HCT116 (cell line): ENCODE measurements at places on chromosomes 3 and 15. TPM values are rescaled to one million over a fixed set of nuclear protein-coding genes. Genes with fewer than 3 reads are reported as not detected.

The CMSS1 gene
- total RNA-seq, result 64.1 TPM

The C3orf20 gene
- 0.20 TPM for total RNA-seq

The FANCD2OS gene
- not detected for total RNA-seq

The AQP9 gene
- 0.12 TPM for total RNA-seq

The CAND2 gene
- not detected for total RNA-seq

The PEX11A gene
- 7.1 TPM for total RNA-seq

The SUSD5 gene
- total RNA-seq, result not detected

The ADGRG7 gene
- total RNA-seq, result not detected

The STRC gene
- 0.91 TPM for total RNA-seq

GRCh38 chr3:47404955-47405790 is 24.4 kb downstream of the PTPN23 start:
- no peak for DNase-seq

- DNase-seq, result no peak
Measured at GRCh38 chr3:31890742-31891469, 90.2 kb downstream of the OSBPL10 start.

DNA sequence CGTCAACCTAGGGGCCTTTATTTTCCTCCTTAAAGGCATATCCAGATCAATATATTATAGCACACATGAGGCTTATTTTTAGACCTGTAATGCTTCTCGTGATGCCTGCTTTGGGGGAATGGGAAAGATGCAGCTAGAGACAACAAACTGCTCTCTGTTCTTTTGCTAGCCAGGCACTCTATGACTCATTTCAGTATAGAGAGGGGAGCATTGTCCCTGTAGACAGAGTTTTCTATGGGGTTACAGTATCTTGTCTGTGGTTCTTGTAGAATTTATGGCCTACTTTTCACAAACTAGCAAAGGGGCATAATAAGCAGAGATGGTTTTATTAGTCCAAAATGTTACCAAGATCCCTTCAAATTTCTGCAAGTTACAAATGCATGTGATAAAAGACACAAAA is 305.6 kb downstream of the LSAMP start:
- no peak for DNase-seq

DNA sequence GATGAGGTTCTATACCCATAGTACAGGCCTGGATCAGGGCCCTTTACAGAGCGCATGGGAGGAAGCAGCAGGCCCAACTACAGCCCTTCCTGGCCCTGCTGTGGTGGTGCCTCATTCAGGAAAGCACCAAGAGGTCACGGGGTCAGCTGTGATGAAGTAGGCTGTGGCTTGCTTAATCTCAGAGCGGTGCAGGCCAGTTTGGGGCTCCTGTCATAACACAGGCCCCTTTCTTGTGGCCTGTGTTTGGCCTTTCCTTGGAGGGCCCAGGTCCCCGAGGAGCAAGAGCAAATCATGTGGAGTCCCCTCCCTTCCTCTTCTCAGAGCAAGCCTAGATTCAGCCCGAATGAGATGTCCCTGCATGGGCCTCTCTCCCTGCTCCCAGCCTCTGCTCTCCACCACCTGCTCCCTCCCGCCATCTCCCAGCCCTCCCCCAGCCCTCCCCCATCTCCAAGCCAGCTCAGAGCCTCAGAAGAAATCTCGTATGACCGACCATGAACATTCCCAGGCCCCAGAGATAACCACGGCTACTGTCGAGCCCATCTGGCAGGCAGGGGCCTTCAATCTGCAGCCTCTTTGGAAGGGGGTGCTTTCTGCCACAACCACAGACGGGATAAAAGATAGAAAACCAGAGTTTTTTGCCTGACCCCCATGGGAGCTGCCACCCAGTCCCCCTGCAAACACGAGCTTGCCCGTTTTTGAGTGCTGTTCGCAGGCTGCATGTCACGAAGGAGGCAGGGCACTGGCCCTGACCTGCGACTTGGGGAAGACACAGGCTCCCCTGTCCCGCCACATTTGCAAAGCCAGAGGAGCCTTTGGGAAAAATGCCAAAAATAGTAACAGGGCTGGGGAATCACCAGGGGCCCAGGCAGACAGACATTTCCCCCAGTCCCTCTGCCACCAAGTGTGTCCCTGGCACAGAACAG is 32.3 kb upstream of the DUSP7 start:
- DNase-seq, result no peak

- DNase-seq, result no peak
Measured at GRCh38 chr15:89087161-89087829, 961 bp upstream of the ABHD2 start.

- DNase-seq, result no peak
Measured at GRCh38 chr15:60184579-60184978, 180.5 kb downstream of the FOXB1 start.

- no peak for DNase-seq
Measured at GRCh38 chr15:85493260-85493659, 112.9 kb downstream of the AKAP13 start.

- no peak for DNase-seq
Measured at GRCh38 chr3:50466177-50466576, 37.3 kb downstream of the CACNA2D2 start.

- DNase-seq, result no peak
Measured at GRCh38 chr3:193730976-193731375, 138.0 kb downstream of the OPA1 start.

DNA sequence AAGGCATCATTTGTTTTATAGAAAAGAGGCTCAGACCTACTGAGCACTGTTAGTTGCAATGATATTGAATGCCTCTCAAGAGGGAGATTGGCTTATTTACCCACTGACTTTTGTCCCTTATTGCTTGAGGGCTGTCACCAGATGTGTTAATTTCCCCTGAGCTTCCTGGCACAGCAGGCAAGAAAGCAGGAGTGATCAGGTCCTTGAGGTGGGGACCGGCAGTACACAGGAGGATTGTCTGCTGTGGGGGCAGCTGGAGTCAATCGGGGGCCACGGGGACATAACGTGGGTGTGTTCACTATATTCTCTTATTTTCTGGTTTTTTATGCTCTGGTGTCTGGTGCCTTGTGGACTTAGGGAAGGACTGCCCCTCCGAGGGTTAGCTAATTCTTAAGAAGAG is 44.6 kb downstream of the GASK1A start:
- DNase-seq, result no peak

DNA sequence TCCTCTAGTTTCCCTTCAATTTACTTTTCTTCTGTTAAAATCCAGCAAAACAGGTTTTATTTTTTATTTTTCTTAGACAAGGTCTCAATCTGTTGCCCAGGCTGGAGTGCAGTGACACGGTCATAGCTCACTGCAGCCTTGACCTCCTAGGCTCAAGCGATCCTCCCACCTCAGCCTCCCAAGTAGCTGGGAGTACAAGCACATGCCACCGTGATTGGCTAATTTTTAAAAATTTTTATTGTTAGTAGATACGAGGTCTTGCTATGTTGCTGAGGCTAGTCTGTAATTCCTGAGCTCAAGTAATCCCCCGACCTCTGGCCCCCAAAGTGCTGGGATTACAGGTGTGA is 41.6 kb downstream of the ILDR1 start:
- no peak for DNase-seq

DNA sequence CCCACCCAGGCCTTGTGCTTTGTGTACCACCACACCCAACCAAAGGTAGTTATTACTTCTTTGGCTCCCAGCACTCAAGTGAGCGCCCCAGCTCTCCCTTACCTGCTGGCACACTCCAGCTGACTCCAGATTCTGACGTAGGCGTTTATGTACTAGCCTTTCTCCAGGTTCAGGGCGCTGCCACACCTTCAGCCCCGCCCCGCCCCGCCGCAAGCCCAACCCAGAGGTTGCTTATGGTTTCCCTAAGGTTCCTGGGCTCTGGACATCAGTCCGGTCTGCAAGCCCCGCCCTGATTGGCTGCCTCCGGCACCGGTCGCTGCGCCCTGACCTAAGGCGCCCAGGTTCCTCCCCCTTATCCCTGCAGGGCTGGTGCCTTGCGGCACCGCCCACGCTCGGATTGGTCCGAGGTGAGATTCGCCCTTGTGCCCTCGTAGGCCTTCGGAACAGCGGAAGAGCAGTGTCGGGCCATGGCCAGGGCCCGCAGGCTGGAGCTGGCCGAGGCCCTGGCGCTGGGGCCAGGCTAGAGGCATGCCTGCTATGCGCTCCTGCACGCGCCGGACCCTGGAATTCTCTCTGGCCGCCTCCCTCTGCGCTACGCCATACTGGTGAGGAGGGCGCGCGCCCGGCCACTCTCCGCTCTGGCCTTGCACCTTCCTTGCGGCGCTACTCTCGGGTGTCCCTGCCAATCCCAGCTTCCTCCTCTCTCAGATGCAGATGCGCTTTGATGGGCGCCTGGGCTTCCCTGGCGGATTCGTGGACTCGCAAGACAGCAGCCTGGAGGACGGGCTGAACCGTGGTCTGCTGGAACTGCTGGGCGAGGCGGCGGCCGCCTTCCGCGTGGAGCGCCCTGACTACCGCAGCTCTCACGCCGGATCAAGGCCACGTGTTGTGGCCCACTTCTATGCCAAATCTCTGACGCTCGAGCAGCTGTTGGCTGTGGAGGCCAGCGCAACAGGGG is 19.8 kb upstream of the NUDT16 start:
- peak; percentile 98 for DNase-seq

DNA sequence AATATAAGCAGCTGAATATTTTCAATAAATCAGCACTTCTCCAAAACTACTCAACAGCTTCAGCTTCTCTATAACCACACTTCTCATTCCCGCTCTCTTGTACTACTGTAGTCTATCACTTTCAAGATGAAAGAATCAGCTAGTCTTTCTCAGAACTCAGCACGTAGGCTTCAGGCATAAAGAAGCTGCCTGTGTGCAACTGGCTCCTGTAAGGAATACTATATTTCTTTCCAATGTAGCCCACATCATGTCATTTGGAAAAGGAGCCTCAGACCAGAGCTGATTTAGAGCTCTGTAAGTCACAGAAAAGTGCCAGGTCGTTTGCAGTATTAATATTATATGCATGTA is 62.3 kb downstream of the FMN1 start:
- no peak for DNase-seq

GRCh38 chr3:149752788-149753136 is 473 bp upstream of the COMMD2 start:
- DNase-seq, result no peak

- peak; percentile 54 for DNase-seq
Measured at GRCh38 chr3:126476166-126477060, 722 bp upstream of the ZXDC start.

DNA sequence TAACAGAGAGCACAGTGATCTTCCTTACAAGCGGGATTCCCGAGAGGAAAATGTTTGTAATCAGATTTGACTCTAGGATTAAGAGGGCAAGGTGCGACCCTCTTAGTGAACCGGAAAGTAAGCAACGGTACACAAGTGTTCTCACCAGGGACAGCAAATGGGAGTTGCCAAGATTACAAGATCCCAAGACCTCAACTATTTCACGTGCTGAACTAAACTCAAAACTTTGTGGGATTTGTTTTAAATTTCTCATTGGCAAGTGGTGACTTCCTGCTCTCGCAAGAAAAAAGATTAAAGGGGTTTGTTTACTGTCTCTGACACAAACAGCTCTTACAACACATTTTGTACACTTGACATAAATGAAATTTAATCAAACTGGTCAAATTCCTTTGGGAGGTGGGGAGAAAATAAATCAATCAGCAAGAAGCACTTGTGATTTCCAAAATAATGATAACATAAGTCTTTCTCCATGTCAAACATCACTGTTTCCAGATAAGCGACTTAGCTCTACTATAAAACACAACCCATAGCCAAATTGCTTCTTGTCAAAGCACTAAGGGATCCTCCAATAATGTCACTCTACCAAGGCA is 2.2 kb upstream of the PGPEP1L start:
- no peak for DNase-seq

- no peak for DNase-seq
Measured at GRCh38 chr3:31725976-31726375, 193.3 kb downstream of the STT3B start.

- no peak for DNase-seq
Measured at GRCh38 chr15:67082007-67082536, 16.7 kb downstream of the SMAD3 start.

GRCh38 chr3:159904911-159905310 is 83.7 kb upstream of the IL12A start:
- DNase-seq, result no peak

GRCh38 chr3:113485161-113485609 is 29.8 kb downstream of the SPICE1 start:
- DNase-seq, result no peak

DNA sequence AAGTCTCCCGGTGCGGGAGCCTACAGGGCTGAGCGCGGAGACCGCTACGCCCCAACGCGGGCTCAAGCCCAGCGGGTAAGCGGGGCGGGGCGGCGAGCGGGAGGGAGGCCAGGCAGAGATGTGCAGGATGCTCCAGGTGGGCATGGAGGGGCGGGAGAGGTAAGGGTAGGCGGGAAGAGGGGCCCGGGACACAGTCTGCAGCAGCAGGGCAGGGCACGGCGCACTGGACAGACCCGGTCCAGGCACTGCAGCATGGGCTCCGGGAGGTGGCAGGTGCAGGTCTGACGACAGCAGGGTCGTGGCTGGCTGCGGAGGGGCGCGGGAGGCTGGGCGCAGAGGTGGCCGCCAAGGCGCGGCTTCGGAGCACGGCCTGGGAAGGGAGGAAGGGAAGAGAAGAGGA is 102.8 kb downstream of the GABRB3 start:
- DNase-seq, result no peak

DNA sequence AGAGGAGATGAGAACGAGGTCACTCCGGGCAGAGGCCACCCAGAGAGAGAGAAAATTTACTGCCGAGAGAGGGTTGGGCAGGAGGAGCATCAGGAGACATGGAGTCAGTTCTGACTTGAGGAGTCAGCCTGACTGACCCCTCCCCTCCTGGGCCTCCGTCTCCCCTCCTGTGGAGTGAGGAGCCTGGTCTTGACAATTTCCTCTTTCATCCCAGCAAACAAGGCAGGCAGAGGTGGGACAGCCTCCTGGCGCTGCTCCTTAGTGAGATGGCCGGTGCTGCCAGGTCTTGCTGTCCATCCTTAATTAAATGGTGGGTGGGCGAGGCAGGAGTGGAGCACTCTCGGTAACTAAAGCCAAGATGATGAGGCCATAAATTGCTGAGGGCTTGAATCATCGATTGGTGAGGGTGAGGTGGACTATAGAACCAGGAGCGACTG is 60.6 kb downstream of the CYP11A1 start:
- no peak for DNase-seq

DNA sequence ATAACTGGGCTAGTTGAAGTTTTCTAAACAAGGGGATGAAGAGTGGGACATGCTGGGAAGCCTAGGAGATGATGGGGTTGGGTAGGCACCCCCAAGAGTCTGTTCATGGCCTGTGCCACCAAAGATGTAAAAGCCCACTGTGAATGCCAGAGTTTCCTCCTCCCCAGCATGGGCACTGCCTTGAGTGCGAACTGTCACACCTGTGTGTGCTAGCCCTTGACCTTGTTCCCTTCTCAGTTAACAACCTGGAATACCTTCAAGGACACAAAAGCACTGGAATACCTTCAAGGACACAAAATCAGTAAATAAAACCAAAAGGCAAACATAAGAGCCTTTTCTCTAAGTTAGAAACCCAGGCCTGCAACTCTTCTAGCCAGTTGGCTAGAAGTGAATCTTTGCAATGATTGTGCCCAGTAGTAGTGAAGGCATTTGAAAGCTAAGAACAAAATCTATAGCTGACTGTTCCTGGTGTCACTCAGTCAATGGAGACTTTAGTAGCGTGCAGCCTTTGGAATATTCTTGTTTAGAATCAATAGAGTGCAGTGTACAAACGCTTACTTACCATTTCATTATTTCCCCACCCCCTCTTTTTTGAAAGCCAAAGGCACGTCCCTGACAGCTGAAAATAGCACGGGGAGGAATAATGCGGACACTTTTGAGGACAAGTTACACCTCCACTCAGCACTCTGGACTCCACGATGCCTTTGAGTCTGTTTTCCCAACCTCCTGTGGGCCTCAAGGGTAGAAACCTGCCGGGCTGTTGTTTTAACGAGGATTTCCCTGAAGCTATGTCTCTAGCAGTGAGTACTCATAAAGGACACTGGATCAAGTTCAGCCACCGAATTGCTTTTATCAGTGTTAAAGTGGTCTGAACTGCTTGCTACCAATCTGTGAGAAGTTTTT is 24.2 kb downstream of the PSMD6 start:
- DNase-seq, result no peak

- no peak for DNase-seq
Measured at GRCh38 chr3:10509325-10509724, 3.9 kb upstream of the ATP2B2 start.
